Fibroblast of skin of left biceps (primary cell): ENCODE measurements at places on chromosomes 6 and 20.

DNA sequence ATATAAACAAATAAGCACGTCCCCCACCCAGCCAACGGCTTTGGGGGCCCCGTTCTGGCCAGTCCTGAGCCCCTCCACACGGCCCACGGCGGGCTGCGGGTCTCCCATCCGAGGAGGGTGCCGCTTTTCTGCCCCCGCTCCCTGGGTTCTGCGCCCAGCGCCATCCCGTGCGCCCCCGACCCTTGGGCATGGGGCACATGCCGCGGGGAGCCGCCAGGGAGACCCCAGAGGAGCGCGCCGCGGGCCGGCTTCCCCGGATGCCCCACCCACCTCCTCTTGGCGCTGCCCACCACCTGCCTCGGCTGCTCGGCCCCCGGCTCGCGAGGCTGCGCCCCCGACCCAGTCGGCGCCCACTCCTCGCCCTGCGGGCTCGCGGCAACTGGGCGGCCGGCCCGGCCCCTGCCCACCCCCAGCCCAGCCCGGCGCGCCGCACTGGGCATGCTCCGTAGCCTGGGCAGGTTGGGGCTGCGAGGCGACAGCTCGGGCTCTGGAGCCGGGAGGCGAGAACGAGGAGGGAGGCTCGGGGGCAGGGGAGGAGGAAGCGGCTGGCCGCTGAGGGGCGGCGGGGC lies 570 bp upstream of the PLCB4 start:
- DNase-seq = no peak

DNA sequence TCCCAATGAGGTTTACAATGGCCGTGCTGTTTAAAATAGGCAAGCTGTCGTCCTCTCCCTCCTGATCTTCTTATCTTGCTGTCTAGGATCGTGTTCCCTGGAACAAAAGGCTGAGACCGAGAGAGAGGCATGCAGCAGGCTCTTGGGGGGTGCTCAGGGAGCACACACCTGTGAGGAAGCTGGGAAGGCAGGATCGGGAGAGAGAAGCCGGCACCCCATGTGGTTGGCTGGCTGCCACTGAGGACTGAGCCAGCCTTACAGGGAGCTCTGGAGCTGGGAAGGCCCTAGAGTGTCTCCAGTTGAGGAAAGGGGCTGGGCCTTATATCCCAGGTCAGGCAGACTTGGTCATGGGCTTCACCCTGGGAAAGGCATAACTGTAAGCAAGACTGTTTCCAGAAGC lies 184.2 kb downstream of the LY86 start:
- no peak for DNase-seq

DNA sequence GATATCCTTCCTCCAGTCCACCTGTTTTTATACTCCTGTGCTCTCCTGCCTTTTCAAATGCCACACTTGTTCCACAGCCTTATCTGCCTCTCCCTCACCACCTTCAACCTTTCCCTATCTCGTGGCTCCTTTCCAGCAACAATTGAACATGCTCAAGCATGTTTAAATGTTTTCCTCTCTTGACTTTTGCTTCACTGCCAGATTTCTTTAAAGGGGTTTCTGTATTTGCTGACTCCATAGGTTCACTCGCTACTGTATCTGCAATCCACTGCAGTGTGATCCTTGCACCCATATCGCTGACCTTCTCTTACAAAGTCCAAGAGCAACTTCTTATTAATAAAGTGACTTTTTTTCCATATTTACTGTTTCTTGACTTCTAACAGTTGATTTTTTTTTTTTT lies 11.2 kb upstream of the GMNN start:
- no peak for DNase-seq

DNA sequence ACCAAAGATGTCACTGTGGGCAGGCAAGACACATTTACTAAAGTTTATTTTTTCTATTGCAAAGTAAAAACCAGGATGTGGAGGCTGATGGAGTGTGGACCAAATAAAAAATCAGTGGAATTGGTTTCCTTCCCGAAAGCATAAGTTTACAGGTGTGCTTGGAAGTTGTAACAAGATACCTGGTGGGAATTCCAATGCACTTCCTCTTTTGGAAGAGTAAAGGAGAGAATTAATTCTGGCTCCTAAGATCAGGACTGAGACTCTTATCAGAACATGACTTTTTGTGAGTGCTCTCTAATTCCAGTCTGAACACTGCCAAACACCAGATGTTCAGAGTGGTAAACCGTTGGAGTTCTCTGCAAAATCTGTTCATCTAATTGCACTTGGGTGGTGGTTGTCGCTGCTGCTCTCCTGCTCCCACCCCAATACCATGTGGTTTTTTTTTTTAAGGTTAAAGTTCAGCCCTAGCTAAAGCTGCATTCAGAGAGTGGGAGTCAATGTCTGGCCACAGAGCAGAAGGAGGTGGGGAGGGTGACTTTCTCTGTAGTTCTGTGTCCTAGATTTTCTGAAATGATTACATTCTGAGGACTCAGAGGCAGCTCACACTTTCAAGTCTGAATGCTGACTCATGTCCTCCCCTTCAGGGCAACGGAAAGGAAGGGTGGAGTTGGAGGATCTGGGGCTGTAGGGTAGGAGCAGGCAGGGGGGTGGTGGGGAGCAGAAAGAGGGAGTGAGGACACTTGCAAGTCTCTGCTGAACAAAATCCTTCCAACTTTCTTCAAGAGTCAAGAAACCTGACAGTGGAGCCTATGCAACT lies 275.8 kb upstream of the PRDM1 start:
- DNase-seq = peak; percentile 67

- no peak for DNase-seq
Observed at GRCh38 chr6:33869826-33870423, 66.1 kb upstream of the MLN start.

DNA sequence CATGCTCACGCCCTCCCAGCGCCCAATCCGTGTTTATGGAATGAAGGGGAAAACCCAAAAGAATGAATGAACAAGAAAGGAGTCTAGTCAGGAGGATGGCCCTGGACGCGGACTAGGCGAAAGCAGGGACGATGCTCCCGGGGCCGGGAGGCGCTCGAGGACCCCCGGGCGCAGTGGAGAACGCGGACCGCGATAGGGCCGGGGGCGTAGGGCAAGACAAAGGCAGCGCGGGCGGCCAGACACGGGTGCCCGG lies 758 bp downstream of the GCLC start:
- DNase-seq = no peak

- no peak for DNase-seq
Observed at GRCh38 chr20:51461306-51461705, 81.2 kb downstream of the NFATC2 start.

GRCh38 chr6:32327103-32327502 lies 44.6 kb downstream of the TSBP1 start:
- no peak for DNase-seq

GRCh38 chr20:59273739-59274357 lies 26.6 kb upstream of the EDN3 start:
- no peak for DNase-seq

- no peak for DNase-seq
Observed at GRCh38 chr6:144870782-144871181, 585.6 kb downstream of the UTRN start.

DNA sequence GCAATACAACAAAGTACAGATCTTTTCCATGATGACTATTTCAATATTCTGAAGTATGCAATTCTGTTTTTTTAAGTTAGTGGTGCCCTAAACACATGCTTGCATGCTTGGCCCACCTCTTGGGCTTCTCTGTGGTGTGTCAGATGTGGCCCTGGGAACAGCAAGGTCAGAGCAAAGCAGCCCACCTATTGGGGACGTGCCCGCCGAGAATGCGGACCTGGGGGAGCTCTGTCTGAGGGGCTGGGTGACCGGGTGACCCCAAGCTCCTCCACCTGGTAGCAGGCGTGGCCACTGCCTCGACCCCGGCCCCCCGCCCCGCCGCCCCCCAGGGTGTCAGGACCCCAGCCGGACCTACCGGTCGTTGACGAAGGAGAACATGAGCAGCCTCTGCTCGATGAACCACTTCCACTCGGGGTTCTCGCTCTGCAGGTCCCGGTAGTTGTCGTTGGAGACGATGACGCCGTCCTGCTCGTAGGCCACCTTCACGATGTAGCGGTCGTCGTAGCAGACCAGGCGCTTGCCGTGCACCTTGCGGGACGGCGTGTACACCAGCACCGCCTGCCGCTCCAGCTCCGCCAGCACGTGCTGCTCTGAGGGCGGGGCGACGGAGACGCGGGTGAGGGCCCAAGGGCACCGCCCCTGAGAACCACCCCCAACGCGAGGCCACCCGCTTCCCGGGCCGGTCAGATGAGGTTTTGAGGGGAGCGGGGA lies 28.3 kb downstream of the ZC3H12D start:
- no peak for DNase-seq
